ENCODE measurements at places on chromosomes 7 and 10.

- DNase-seq = peak; percentile 58
Measured at GRCh38 chr10:61635932-61636331, 26.8 kb upstream of the CABCOCO1 start.

DNA sequence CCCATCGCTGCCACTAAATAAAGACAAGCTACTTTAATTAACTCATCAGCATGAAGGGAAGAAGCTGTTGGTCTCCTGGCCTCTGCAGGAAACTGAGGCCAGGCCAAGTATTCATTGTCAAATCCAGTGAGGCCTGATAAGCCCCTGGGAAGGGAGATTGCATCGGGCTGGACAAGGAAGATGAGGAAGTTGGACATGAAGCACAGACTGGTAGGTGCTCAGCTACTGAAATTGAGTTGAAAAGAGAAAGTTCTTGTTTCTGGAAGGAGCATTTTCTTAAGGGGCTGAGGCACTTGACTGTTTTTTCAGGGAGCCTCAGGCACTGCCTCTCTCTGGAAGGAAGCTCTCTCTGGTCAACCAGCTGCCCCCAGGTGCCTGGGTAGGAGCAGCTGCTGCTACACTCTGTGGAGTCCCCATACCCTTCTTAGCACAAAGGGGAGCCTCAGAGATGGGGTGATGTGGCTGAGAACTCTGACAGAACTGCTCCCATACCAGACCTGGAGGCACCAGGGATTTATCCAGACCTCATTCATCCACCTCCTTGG lies 90.3 kb upstream of the IKZF1 start:
- DNase-seq = no peak

DNA sequence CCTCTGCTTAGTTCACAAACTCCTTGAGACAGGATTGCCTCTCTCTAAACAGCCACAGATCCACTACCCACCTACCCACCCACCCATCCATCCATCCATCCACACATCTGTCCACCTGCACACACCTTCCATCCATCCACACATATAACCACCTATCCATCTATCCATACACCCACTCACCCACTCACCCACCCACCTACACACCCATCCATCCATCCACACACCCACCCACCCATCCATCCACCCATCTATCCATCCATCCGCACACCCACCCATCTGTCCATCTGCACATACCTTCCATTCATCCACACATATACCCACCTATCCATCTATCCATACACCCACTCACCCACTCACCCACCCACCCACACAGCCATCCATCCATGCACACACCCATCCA lies 9.7 kb downstream of the TECPR1 start:
- DNase-seq = no peak

- no peak for DNase-seq
Measured at GRCh38 chr10:128318366-128318765, 192.1 kb upstream of the MKI67 start.

- DNase-seq = peak; percentile 94
Measured at GRCh38 chr7:43164757-43165156, 52.3 kb downstream of the HECW1 start.

- peak; percentile 87 for DNase-seq
Measured at GRCh38 chr10:77578583-77579227, 58.9 kb downstream of the KCNMA1 start.

- DNase-seq = peak; percentile 84
Measured at GRCh38 chr10:70832852-70833528, 17.2 kb downstream of the SGPL1 start.

- no peak for DNase-seq
Measured at GRCh38 chr7:54166419-54166818, 375.8 kb upstream of the VSTM2A start.

- no peak for DNase-seq
Measured at GRCh38 chr10:30630571-30630970, 1.0 kb upstream of the LYZL2 start.

DNA sequence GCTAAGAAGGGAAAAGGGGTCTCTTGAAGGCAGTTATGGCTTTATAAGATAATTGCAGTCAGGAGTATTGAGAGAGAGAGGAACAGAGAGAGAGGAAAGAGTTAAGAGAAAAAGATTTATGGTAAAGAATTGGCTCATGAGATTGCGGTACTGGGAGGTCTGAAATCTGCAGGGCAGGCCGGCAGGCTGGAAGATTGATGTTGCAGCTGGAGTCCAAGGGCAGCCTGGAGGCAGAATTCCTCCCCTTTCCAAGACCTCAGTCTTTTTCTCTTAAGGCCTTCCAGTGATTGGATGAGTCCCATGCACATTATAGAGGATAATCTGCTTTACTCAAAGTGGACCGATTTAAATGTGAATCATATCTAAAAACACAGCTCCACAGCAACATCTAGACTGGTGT lies 68.4 kb downstream of the HACD1 start:
- no peak for DNase-seq

GRCh38 chr10:103127241-103127640 lies 65.8 kb downstream of the NT5C2 start:
- no peak for DNase-seq

GRCh38 chr10:92799568-92799967 lies 48.8 kb upstream of the EXOC6 start:
- no peak for DNase-seq

GRCh38 chr7:103031781-103032180 lies 42.8 kb downstream of the FBXL13 start:
- no peak for DNase-seq

DNA sequence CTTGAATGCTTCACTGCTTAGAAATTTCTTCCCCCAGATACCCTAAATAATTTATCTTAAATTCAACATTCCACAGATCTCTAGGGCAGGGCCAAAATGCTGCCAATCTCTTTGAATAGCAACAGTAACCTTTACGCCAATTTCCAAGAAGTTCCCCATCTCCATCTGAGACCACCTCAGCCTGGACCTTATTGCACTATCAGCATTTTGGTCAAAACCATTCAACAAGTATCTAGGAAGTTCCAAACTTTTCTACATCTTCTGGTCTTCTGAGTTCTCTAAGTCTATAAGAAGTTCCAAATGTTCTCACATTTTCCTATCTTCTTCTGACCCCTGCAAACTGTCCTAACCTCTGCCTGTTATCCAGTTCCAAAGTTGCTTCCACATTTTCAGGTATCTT lies 1306.9 kb upstream of the SORCS1 start:
- no peak for DNase-seq

- no peak for DNase-seq
Measured at GRCh38 chr10:103663802-103664201, 170.3 kb downstream of the NEURL1 start.

GRCh38 chr10:21757185-21757901 lies 223.3 kb downstream of the MLLT10 start:
- DNase-seq = no peak

DNA sequence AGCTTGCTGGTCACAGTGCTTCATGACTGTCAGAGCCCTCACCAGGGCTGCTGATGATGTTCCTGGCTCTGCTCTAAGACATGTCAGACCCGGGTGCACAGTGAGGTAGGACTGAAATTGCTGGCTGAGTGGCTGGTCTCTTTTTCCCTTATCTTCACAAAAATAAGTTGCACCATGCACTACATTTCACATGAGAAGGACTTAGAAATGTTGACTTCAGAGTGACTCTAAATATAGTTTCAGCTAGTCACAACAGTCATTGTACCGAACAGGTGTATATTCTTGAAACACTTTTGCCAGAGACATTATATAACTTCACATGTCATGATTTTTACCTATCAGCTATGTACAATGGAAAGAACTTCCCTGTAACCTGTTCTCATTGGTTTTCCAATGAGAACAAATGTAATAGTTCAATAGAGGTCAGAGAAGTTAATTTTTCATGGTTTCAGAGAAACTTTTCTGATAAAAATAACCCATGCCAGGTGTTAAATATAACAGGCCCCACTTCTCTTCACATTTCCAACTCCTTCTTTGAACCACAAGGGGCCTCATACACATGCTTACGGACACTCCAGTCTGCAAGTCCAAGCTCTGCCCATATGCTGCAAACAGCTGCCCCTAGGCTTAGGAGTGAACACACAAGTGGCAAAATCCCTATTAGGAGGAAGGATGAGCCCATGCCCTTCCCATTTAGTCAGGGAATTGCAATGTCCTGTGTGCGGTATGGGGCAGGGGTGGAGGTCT lies 115.6 kb downstream of the CDK6 start:
- DNase-seq = no peak

- DNase-seq = no peak
Measured at GRCh38 chr10:30765022-30765615, 135.6 kb upstream of the LYZL2 start.

GRCh38 chr7:100456562-100456961 lies 7.5 kb downstream of the SPACDR start:
- DNase-seq = no peak

GRCh38 chr10:3192856-3193635 lies 20.5 kb upstream of the PITRM1 start:
- peak; percentile 16 for DNase-seq

DNA sequence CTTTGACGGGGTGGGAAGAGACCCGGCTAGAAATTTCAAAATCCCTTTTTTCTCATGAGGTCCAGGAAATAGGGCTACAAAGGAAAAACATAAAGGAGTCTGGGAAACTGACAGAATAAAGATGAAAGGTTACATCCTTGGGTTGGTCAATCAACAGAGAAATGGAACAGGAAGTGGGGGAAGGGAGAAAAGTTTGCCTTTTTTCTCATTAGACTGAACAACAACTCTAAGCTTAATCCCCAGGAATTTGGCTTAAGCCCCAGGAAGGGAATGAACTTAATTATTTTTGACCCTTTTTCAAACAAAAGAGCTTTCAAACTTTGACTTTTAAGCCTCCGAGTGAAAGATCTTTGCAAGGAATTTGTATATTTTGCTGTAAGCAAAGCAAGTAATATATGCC lies 32.7 kb downstream of the LGI1 start:
- no peak for DNase-seq

DNA sequence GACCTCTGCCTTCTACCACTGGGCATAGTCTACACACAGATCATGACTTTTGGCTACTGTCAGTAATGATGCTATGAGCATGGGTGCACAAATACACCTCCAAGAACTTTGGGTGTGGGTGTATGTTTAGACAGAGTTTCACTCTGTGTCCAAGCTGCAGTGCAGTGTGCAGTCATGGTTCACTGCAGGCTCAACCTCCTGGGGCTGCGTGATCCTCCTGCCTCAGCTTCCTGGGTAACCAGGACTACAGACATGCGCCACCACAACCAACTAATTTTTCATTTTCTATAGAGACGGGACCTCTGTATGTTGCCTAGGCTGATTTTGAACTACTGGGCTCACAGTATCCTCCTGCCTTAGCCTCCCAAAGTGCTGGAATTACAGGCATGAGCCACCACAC lies 194.4 kb downstream of the NSUN6 start:
- no peak for DNase-seq

- no peak for DNase-seq
Measured at GRCh38 chr7:35529713-35530112, 165.2 kb downstream of the HERPUD2 start.
